GM23248 (cell line): ENCODE measurements at places on chromosomes 5 and 9.

DNA sequence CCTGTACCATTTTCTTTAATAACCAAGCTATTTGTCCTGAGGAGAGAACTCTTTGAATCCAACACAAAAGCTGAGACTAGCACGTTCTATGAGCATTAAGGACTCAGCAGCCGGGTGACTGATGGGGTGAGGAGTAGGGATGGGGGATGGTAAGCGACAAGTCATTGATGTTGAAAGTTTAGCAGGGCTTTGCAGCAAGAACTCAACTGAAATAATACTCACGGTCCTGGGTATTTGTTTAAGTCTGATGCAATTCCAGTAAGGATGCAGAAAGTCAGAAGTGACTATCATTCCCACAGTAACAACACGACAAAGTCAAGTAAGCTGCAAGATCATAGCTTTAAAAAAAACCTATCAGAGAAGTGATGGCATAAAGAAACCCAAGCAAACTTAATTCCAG, 131.1 kb downstream of the ACTL7B start:
- no peaks in the 10 kb centered on the region for H3K4me1 ChIP-seq
- peak; percentile 25 for DNase-seq
- H3K27ac ChIP-seq, result no peak overlapping the region
- 0 out of 2 replicates have a peak, but pooled peaks cover 2% of the 10 kb centered on the region for H3K27me3 ChIP-seq
- H3K4me3 ChIP-seq, result no peak overlapping the region

- H3K36me3 ChIP-seq, result no peaks in the 10 kb centered on the region
- peaks cover 26% of the 10 kb centered on the region for H3K27me3 ChIP-seq
- H3K27ac ChIP-seq, result no peak overlapping the region
- no peaks in the 10 kb centered on the region for H3K4me1 ChIP-seq
- DNase-seq, result no peak
- H3K4me3 ChIP-seq, result no peak overlapping the region
Measured at GRCh38 chr5:127402361-127402760, 111.8 kb downstream of the MEGF10 start.

DNA sequence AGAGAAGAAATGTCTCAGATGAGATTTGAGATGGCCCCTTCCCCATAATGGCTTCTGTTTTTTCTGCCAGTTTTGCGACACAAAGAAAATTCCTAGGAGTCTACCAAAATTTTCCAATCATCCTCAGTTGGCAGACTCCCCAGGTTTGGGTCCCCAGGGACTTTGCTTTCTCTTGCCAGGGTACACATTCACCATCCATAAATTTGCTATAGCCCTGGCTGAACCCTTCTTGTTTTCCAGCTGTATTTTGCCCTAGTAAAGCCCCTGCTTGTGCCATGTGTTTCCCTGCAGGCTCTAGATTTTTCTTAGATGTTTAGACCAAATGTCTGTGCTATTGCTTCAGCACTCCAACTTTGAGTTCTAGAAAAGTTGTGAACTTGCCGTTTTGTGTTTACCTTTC, 283.2 kb downstream of the ANXA1 start:
- H3K4me3 ChIP-seq, result no peak overlapping the region
- H3K36me3 ChIP-seq, result no peaks in the 10 kb centered on the region
- H3K27ac ChIP-seq, result no peak overlapping the region
- no peak for DNase-seq
- no peaks in the 10 kb centered on the region for H3K4me1 ChIP-seq

DNA sequence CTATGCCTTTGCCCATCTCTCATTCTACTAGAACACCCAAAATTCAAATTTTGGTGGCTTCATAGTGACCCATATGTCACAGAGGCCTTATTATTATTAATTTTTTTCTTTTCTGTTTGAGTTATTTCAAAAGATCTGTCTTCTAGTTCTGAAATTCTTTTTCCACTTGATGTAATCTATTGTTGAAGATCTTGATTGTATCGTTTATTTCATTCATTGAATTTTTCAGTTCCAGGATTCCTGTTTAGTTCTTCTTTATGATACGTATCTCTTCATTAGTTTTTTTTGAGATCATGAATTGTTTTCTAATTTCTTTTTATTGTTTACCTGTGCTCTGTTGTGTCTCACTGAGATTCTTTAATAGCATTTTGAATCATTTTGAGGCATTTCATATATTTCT, 24.6 kb upstream of the APBA1 start:
- no peaks in the 10 kb centered on the region for H3K4me1 ChIP-seq
- H3K27me3 ChIP-seq, result no peaks in the 10 kb centered on the region
- H3K27ac ChIP-seq, result no peak overlapping the region
- no peak overlapping the region for H3K4me3 ChIP-seq
- no peaks in the 10 kb centered on the region for H3K36me3 ChIP-seq
- no peak for DNase-seq

DNA sequence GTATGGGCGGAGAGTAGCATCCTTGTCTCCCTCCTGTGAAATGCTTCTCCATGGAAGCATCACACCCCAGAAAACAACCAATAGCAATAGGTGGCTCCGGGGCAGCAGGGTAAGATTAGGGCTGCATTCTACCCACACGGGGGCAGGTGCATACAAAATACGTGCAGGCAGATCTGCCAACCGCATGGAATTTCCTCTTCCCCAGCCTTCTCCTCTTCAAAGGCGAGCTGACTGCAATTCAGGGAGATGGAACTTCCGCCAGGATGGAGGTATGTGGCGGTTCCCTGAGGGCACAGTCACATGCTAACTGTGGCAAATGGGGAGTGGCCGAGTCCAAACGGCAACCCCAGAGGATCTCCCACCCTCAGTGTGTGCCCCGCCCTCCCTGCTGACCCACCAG, 81.5 kb downstream of the LMNB1 start:
- no peak for DNase-seq
- no peak overlapping the region for H3K27ac ChIP-seq
- peaks cover 5% of the 10 kb centered on the region for H3K4me1 ChIP-seq
- H3K4me3 ChIP-seq, result no peak overlapping the region
- no peaks in the 10 kb centered on the region for H3K36me3 ChIP-seq
- no peaks in the 10 kb centered on the region for H3K27me3 ChIP-seq

DNA sequence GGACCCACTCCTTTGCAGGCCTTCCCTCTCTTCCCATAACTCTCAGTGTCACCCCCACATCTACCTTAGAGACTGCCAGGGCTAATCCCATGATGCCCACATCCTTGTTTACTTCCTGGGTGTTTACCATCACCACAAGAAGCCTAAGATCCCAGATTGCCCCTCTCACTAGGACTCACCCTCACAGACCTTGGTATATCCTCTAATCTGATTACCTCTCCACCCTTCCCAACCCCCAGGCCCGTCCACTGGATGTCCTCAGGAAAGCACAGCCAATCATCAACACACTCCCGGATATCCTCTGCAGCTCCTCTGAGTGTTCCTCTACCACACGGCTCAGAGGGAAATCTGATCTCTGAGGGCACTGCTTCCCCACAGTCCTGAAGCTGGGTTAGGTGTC, 91.0 kb downstream of the FOXD1 start:
- no peaks in the 10 kb centered on the region for H3K27me3 ChIP-seq
- DNase-seq, result no peak
- H3K4me3 ChIP-seq, result no peak overlapping the region
- H3K27ac ChIP-seq, result no peak overlapping the region
- peaks cover 16% of the 10 kb centered on the region for H3K4me1 ChIP-seq
- no peaks in the 10 kb centered on the region for H3K36me3 ChIP-seq

DNA sequence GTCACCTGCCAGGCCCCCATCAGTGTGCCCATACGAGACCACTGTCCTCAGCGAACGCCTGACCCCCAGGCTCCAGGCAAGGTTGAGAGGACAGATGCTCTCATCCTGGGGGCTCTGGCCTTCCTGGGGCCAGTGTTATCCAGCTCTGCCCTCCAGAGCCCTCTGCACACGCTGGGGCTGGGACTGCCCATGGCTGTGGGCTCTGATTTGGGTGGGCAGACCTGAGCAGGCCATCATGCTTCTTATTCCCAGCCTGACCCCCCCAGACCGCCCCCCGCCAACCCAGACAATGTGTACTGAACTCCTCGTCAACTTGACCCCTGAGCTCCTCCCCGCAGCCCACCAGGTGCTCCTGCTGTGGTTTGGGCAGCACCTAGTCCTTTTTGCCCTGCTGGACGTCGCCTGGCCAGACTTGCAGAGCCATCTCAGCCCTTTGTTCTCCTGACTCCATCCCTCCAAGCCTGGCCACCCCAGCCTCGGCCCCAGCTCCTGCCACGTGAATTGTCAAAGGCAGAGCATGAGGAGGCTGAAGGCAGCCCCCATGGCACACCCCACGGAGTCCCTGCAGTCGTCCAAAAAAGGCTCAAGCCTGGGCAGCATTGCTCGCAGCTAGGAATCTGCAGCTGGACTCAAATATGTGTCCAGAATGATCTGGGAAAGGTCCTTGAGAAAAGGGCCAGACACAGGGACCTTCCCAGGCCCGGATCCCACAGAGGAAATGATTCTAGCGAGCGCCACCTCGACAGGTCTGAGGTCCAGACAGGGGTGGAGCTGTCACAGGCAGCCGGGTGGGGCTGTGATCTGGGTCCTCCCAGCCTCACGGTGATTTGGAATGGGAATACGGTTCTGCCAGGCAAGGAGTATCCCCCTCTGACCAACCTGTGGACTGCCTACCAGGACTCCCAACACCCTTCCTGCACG, 87.0 kb downstream of the ADAMTS2 start:
- no peaks in the 10 kb centered on the region for H3K36me3 ChIP-seq
- no peak overlapping the region for H3K27ac ChIP-seq
- H3K4me1 ChIP-seq, result peaks cover 22% of the 10 kb centered on the region; the same call in 1 of the 2 replicates
- H3K27me3 ChIP-seq, result no peaks in the 10 kb centered on the region
- DNase-seq, result no peak

DNA sequence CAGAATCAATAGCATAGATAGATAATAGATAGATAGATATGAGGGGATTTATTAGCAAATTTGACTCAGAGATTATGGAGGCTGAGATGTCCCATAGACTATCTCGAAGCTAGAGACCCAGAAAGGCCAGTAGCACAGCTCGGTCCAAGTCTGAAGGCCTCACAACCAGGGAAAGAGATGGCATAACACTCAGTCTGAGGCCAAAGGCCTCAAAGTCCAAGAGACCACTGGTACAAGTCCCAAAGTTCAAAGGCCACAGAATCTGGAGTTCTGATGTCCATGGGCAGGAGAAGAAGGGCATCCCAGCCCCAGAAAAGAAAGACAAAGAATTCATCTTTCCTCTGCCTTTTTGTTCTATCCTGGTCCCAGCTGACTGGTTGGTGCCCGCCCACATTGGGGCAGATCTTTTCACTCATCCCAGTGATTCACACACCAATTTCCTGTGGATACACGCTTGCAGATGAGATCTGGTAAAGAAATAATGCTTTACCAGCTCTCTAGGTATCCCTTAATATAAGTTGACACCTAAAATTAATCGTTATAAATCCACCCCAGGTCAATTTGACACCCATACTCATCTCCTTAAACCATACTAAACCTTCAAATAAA, 127.8 kb upstream of the FBN2 start:
- no peaks in the 10 kb centered on the region for H3K27me3 ChIP-seq
- no peaks in the 10 kb centered on the region for H3K36me3 ChIP-seq
- no peaks in the 10 kb centered on the region for H3K4me1 ChIP-seq
- no peak overlapping the region for H3K4me3 ChIP-seq
- peak; percentile 22 for DNase-seq
- H3K27ac ChIP-seq, result no peak overlapping the region

GRCh38 chr9:126520453-126520852, 93.3 kb upstream of the LMX1B start:
- no peak overlapping the region for H3K4me3 ChIP-seq
- H3K36me3 ChIP-seq, result no peaks in the 10 kb centered on the region
- H3K27ac ChIP-seq, result no peak overlapping the region
- H3K4me1 ChIP-seq, result peaks cover 20% of the 10 kb centered on the region
- peaks cover 15% of the 10 kb centered on the region; the same call in 1 of the 2 replicates for H3K27me3 ChIP-seq
- DNase-seq, result no peak

DNA sequence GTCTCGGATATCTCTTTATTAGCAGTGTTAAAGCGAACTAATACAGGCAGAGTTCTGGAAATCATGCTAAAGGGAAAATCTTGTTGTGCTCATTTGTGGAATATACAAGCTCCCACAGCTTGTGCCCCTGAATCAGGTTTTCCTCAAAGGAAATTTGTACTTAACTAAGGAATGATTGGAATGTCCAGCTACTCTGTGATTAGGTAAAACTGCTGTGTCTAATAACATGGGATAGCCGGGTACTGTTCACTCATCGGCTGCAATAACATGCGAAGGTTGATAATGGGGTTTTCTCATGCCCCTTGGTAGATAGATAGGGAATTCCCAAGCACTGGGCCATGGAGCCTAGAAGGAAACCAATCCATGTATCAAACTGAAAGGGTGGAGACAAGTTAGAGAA, 306.7 kb downstream of the NR2F1-AS1 start:
- no peak overlapping the region for H3K27ac ChIP-seq
- peaks cover 18% of the 10 kb centered on the region for H3K4me1 ChIP-seq
- H3K27me3 ChIP-seq, result no peaks in the 10 kb centered on the region
- no peaks in the 10 kb centered on the region for H3K36me3 ChIP-seq
- DNase-seq, result peak; percentile 38

DNA sequence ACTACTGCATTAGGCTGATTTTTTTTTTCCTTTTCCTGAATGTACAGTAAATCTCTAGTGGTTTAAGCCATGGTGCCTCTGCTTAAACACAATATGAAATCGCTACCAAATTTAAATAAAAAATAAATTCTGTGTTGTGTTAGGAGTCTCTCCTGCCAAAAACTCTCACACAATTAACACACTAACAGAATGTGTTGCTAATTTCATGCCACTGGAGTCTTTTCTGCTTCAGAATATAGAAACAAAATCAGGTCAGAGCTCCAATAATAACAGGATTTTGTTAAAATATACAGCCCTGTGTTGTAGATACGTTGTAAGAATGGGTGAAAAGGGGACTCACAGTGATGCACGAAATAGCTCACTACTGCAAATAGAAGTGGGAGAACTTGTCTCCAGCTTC, 398.8 kb downstream of the ZSWIM6 start:
- H3K27ac ChIP-seq, result no peak overlapping the region
- H3K36me3 ChIP-seq, result no peaks in the 10 kb centered on the region
- H3K27me3 ChIP-seq, result peaks cover 8% of the 10 kb centered on the region
- H3K4me3 ChIP-seq, result no peak overlapping the region
- H3K4me1 ChIP-seq, result peaks cover 7% of the 10 kb centered on the region; the same call in 1 of the 2 replicates

- DNase-seq, result no peak
- 0 out of 2 replicates have a peak, but pooled peaks cover 4% of the 10 kb centered on the region for H3K4me1 ChIP-seq
- H3K36me3 ChIP-seq, result no peaks in the 10 kb centered on the region
- no peaks in the 10 kb centered on the region for H3K27me3 ChIP-seq
Measured at GRCh38 chr5:125197321-125197720, 450.9 kb upstream of the ZNF608 start.

DNA sequence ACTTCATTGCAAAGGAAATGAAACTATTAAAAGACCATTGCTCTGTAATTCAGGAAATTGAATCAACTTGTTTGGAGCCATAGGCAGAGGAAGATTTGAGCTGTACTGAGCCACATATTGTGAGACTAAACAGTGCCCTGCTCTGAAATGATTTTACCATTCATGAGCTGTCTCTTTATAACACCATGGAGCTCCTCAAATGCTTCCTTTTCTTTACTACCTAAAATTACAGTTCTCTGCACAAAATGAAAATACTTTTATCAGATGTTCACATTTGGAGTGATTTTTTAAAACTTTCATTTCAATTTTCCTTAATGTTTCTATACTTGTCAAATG, 97.9 kb downstream of the NLN start:
- H3K27ac ChIP-seq, result no peak overlapping the region
- H3K4me1 ChIP-seq, result peaks cover 15% of the 10 kb centered on the region
- no peak for DNase-seq
- H3K4me3 ChIP-seq, result no peak overlapping the region

- no peak overlapping the region for H3K4me3 ChIP-seq
- no peaks in the 10 kb centered on the region for H3K36me3 ChIP-seq
- H3K4me1 ChIP-seq, result no peaks in the 10 kb centered on the region
Measured at GRCh38 chr9:89498852-89499480, 1.1 kb upstream of the SEMA4D start.

GRCh38 chr5:54927097-54927746, 58.2 kb downstream of the ESM1 start:
- H3K27ac ChIP-seq, result no peak overlapping the region
- peaks cover 3% of the 10 kb centered on the region for H3K27me3 ChIP-seq
- H3K36me3 ChIP-seq, result no peaks in the 10 kb centered on the region

- no peaks in the 10 kb centered on the region for H3K36me3 ChIP-seq
- no peaks in the 10 kb centered on the region for H3K4me1 ChIP-seq
- no peak for DNase-seq
- no peaks in the 10 kb centered on the region for H3K27me3 ChIP-seq
- no peak overlapping the region for H3K4me3 ChIP-seq
Measured at GRCh38 chr9:131685753-131686706, 53.8 kb downstream of the RAPGEF1 start.
